ENCODE measurements at places on chromosomes 5 and 9.

DNA sequence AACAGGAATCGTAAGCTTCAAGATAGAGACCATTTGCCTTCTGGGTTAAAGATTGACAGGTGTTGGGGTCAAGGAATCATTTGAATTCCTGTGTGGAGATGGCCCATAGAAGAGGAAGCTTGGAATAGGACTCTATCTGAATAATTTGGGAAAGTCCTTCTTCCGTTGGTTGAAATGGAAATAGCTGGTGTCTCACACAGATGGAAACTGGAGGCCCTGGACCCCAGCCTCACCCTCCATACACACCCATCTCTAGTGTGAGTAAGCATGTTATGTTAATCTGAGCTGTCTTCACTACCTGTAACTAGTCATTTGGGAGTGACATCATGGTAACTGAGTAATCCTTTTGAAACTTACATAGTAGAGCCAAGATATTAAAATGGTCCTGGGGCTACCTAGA is 184.4 kb downstream of the CD180 start:
- no peak for DNase-seq

- DNase-seq = no peak
Measured at GRCh38 chr5:133382661-133383579, 229.4 kb downstream of the FSTL4 start.

- no peak for DNase-seq
Measured at GRCh38 chr5:67992923-67993322, 222.6 kb upstream of the PIK3R1 start.

- no peak for DNase-seq
Measured at GRCh38 chr9:36078051-36078450, 41.3 kb downstream of the RECK start.

DNA sequence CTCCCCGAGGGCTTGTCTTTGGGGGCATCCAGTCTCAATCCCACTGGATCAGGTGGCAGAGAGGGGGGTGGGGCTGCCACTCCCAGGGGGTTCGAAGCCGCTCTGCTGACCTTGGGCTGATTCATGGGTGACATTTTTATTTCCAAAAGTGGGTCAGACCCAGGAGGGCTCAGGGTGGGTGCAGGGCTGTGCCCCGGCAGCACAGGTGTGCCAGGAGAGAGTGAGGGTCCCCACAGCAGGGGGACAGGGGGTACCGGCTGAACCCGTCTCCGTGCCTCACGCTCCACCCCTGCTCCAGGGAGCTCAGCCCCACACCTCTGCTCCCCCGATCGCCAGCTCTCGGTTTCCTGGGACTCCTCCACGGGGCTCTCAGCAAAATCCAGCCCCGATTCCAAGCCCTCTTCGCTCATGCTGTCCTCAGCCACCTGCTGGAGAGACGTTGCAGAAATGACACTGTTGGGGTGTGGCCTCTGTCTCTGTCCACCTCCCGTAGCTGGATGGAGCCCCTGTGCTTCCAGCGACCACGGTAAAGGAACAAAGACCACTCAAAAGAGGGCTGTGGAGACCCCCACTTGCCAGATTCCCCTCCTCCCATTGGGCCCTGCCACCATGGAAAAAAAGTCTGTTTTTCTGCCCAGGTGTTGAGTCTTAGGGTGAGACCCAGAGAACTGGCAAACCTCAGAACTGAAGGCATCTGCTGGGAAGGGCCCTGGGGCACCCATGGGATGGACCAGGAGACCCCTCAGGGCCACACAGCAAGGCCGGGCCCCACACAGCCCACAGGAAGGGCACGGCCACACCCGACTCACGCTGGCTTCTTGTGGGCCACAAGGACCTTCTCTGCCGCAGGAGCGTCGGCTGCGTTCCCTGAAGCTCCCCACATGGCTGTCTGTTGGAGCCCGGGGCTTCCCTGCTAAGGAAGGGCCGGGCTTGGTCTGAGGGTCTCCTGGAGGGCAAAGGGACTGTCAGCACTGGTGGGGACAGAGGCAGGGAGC is 10.6 kb upstream of the QSOX2 start:
- no peak for DNase-seq

- no peak for DNase-seq
Measured at GRCh38 chr9:126563556-126563955, 50.2 kb upstream of the LMX1B start.

GRCh38 chr9:37656936-37657335 is 6.2 kb downstream of the FRMPD1 start:
- no peak for DNase-seq

DNA sequence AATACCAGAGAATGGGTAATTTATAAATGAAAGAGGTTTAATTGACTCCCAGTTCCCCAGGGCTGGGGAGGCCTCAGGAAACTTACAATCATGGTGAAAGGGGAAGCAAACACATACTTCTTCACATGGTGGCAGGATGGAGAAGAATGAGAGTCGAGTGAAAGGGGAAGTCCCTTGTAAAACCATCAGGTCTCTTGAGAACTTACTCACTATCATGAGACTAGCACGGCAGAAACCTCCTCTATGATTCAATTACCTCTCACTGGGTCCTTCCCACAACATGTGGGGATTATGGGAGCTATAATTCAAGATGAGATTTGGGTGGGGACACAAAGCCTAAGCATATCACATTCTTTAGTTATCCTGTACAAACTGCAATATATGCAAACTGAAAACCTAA is 609.4 kb downstream of the MTRR start:
- DNase-seq = no peak

GRCh38 chr9:29100762-29101161 is 1527.5 kb upstream of the C9orf72 start:
- DNase-seq = no peak

- DNase-seq = no peak
Measured at GRCh38 chr5:92402045-92402444, 1018.9 kb upstream of the ARRDC3 start.

- no peak for DNase-seq
Measured at GRCh38 chr5:174436750-174437149, 287.6 kb upstream of the MSX2 start.

DNA sequence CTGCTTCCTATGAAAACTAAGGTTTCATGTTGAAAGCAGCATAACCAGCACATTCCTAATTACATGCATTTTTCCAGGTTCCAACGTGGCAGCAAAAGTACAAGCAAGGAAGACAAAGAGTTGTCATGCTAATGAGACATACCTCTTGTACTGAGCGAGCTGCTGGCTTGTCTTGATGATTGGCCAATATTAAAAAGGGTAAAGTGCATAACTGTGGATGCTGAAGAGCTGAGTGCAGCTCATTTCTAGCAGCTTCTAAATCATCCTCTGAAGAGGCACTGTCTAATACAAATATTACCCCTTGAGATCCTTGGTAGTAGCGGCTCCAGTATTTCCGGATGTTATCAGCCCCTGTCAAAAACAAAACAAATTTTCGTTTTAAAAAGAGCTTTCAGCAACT is 197.3 kb downstream of the ARL15 start:
- DNase-seq = no peak

DNA sequence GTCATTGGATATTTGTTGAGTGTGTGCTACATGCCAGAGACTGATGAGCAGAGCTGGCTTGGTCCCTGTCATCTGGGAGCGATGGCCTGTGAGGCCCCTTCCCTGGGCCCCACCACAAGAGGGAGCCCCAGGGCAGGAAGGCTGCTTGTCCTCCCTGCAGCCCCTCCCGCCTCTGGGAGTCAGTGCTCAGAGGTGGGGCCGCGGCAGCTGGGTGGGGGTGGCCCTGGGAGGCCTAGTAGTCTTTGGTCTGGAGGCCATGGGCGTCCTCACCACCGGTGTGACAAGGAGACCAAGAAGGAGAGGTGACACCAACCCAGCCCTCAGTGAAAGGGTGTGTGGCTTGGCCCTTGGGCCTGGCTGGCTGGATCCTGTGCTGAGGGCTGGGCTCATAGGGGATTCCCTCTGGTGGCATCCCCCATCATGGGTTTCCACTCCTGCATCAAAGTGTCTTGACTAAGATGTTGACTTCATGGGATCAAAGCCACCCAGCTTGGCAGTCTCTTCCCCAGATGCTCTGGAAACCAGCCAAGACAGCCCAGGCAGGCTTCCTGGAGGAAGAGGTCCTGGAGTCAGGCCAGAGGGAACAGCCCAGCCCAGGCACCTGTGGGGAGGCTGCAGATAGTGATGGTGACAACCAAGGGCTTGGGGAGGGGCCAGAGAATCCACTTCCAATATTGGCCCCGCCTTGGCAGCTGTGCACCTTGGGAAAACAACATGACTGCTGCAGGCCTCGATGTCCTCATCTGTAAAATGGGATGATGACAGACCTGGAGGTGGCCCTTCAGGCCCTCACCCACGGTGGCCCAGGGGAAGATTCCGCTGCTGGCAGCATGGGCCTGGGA is 166.7 kb downstream of the GAPVD1 start:
- peak; percentile 20 for DNase-seq

DNA sequence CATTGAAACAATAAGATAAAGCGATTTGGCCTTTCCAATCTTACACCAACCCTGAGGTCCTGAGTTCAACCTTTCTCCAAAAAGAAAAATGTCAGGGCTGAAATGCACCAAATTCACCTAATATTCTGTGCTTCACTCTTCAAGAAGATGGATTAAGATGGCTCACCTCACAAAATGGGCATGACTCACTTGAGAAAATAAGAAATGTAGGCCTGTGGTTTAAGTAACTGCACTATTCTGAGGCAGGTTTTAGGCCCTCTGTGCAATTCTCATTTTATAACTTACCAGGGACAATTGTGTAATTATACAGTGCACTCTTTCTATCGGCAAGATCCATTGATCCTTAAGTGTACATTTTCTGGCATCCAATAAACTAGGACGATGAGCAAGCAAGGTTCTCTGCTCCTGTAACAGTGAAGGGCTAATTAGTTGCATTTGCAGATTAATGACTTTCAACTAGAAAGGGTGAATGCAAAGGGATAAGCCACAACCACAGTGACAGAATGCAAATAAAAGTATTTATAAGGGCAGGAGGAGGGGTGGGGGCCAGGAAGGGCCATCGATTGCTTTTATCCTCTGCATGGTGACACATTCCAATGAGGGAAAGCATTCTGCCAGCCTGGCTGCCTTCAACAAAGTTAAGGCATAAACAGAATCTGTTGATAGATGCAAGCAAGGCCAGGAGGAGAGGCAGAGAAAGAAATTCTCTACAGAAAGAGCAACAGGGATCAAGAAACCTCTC is 214.5 kb downstream of the CAAP1 start:
- no peak for DNase-seq

DNA sequence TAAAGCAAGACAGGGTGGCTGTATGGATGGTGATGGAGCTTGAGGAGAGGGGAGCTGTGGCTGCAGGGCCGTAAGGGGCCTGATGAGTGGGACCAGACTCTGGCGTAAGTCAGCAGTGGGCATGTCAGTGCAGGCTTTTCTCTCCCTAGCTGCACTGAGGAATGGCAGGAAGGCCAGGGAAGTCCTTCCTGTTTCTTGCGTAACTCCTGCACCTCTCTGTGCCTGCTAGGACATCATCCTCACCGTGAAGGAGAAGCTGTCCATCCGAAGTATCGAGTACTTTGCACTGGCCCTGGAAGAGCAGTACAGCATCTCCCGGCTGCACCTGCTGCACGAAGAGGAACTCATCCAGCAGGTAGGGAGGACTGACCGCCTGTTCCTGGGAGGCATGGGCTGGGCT is 24.1 kb upstream of the TRMT10B start:
- DNase-seq = no peak

- no peak for DNase-seq
Measured at GRCh38 chr5:154214371-154215106, 24.0 kb downstream of the GALNT10 start.

- DNase-seq = no peak
Measured at GRCh38 chr5:72472666-72473422, 34.4 kb downstream of the ZNF366 start.

GRCh38 chr9:128384801-128385495 is 13.8 kb downstream of the URM1 start:
- no peak for DNase-seq

GRCh38 chr5:317086-317811 is 4.3 kb upstream of the AHRR start:
- DNase-seq = peak; percentile 27

DNA sequence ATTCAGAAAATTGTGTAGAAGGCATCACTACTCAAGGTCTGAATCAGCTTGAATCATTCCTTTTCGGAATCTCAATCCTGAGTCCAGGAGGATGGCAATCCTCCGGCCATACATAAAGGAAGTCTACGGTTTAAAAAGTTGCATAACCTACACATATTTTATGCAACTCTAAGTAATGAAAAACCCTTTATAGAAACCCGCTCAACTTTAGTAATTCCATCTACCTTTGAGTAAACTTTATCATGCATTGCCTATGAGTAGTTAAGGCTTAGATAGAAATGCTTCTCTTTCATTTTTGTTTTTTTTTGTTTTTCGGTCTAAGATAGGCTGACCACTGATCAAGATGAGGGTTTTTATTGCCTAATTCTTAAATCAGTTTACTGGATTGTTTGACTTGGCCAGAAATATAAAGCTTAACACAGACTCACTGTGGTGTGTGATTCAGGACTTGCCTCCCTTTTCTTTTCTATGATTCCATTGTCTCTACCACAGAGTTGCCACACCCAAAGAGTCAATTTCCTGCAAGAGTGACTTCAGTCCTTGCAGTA is 85.0 kb downstream of the LURAP1L start:
- DNase-seq = no peak

- DNase-seq = no peak
Measured at GRCh38 chr5:67813877-67814539, 401.5 kb upstream of the PIK3R1 start.

DNA sequence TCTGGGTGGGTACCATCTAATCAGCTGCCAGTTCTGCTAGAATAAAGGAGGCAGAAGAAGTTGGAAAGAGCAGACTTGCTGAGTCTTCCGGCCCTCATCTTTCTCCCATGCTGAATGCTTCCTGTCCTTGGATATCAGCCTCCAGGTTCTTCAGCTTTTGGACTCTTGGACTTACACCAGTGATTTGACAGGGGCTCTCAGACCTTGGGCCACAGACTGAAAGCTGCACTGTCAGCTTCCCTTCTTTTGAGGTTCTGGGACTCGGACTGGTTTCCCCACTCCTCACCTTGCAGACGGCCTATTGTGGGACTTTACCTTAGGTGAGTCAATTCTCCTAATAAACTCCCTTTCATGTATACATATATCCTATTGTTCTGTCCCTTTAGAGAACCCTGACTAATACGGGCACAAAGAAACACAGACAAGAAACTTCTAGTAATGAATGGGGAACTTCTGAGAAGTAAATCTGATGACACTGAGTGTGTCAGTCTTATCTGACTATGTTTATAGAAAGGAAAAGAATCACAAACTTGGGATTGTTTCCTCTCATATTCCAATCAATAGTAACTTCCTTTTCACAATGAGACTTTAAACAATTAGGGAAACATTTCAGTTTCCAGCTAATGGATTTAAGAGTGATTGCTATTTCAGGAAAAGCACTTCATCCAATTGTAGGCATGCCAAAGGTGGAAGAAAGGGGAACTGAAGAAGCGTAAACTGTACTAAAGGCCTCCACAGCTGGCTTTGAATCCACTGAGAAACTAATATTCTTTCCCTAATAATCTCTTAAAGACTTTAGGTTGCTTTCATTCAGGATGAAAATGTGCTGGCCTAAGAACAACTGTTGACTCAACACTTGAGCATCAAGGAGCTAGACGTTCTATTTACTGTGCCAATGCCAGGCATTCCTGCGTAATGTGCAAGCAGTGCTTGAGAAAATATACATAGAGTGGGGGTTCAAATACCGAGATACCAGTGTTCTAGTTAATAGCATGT is 127.9 kb upstream of the PTGER4 start:
- no peak for DNase-seq

GRCh38 chr5:180396926-180397325 is 43.8 kb upstream of the GFPT2 start:
- DNase-seq = no peak
